Neural progenitor cell (in vitro differentiated cells): ENCODE measurements at places on chromosomes 4 and X.

DNA sequence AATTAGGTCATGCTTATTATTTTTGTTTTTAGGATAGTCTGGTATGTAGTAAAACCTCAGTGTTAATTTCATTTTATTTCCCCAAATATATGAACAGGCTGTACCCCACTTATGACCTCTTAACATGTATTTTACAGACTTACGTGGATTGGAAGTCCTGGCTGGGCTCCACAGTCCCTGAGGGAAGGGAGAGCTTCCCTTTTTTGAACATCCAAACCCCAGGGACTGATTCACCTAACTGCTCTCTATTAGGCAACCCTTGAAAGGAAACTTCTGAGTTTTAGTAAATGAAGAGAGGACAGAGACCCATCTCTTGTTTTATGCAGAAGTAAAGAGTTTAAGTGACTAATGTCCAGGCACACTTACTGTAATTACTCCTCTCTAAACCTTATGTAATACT is 233.1 kb upstream of the SPRY1 start:
- no peak for DNase-seq

- peak; percentile 90 for DNase-seq
Observed at GRCh38 chr4:94457692-94458106, 6.0 kb downstream of the PDLIM5 start.

DNA sequence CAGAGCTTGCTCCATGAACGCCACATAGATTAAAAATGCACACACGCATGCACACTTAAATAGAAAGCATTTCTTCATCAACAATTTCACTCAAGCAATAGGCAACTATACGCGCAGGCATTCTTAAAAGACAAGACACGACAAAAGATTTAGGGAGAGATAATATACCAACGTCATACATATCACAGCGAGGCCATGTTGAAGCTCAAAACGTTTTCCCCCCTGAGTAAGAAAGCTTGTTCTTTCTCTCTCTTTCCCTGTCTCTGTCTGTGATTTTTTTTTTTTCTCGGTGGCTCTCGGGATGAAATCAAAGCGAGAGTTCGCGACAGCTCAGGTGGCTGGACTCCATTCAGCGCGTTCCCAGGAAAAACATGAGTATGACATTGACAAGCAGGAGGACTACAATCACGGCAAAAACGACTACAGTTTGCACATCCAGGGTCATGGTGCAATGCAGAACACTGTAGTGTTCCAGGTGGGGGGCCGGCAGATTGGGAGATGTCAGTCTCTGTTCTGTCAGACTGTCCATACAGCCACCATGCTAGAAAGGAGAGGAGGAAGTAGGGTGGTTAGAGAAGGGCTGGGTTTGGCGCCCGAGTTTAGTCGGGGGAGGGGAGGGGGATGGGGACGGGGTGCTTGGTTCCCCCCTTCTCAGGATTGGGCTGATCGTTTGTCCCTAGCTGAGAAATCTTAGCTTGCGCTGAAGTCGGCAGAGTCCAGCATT is 30.7 kb downstream of the ARHGEF9 start:
- no peak for DNase-seq

GRCh38 chr4:159395693-159396092 is 292.8 kb downstream of the RAPGEF2 start:
- DNase-seq, result no peak

DNA sequence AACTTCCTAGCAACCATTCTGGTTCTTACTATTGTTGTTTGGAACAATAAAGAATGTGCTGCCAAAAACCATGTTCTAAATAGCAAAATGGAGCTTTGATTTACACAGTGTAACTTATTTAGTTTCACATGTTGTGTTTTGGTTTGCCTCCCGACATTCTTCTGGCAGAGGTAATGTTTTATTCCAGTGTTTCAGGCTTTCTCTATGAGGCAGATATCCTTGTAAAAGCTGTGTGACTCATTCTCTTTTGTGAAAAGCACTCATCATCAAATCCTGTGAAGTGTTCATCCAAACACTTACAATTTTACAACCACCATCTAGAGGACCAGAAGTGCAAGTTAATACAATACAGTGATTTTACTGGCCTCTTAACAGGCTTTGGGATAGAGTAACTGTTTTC is 219.0 kb upstream of the GIMD1 start:
- DNase-seq, result no peak

DNA sequence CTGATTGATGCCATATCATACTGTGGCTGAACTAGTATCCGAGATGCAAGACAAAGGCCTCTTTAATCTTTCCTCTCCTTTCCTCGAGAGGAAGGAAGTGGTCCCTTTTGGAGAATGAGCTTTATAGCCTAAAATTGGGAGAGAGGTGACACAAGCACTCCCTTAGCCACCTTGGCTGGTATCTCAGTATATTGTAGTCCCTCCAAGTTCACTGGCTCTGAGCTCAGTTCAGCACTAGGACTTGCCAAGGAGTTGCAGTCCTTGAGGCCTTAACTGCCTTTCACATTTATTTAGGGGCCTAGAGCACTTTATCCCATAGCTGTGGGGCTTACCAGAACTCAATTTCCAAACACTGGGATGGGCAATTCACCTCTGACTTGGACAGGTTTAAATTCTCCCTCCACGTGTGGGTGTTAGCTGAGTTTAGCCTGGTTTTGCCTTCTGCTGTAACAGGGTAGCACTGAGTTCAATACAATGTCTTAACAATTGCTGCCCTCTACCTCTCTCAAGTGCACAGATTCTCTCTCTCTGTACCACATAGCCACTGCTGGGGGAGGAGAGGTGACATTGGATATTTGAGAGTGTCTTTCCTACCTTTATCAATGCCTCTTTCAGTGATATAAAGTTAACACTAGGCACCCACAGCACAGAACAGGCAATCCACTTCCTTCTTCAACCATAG is 216.4 kb downstream of the TECRL start:
- no peak for DNase-seq

- no peak for DNase-seq
Observed at GRCh38 chr4:17077105-17077504, 178.7 kb upstream of the LDB2 start.

DNA sequence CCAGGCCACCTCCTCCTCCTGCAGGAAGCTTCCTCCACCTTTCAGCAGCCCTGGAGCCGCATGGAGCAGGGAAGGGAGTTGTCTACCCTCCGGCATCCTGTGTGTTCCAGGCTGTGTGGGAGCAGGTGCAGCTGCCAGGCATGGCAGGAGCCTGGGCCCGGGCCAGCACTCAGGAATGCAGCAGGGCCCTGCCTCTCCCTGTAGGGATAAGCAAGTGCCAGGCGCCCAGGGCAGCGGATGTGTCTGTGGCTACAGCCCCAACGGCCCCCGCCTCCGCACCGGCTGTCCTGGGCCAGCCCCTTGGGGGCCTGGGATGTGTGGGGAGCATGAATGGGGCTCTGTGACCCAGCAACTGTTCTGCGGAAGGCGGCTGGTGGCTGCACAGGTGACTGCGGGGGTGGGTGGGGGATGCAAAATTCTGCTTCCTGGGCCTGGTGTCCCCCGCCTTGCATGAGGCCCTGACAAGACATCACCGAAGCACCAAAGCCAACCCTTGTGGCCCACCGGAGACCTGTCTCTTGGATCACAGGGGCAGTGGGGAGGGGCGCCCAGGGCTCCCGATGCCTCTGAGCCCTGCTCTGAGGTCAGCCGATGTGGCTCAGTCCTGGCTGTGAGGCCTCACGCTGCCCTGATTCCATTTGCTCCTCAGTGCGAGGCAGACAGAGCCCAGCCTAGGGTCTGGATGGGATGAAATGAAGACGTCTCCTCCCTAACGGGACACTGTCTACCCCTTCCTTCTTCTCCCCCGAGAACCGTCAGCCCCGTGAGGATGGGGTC is 1.4 kb upstream of the DOK7 start:
- DNase-seq, result no peak

DNA sequence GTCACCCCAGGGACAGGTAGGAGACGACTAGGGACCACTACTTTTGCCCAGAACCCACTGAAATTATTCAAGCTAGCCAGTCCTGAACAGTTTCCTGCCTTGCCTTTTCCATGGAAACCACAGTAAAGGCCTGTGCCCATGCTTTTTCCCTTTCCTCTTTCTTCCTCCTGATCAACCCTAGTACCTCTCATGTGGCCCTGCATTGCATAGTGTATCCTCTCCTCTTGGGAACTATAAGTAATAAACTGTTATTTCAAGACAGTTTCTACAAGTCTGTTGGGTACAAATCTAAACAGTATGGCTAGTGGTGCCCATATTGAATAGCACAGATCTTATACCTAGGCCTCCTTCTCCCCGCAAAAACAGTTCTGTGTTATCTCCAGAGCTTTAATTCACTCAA is 14.5 kb downstream of the CISD2 start:
- no peak for DNase-seq

DNA sequence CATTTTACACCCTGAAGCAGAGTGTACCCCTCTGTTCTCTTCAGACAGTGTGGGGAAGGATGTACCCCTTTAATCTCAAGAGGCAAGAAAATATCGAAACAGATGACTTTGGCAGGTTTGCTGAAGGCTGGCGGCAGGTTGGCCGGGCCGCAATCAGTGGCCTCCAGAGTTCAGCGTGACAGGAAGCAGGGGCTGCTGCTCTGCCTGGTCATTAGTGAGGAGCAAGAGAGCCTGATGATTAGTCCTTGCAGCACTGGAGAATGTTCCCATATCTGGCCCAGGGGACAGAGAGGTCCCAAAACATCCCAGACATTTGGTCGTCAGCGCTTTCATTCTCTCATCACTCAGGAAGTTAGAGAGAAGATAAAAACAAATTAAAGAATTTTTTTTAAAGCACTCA is 352.8 kb downstream of the SPRY1 start:
- DNase-seq, result no peak

DNA sequence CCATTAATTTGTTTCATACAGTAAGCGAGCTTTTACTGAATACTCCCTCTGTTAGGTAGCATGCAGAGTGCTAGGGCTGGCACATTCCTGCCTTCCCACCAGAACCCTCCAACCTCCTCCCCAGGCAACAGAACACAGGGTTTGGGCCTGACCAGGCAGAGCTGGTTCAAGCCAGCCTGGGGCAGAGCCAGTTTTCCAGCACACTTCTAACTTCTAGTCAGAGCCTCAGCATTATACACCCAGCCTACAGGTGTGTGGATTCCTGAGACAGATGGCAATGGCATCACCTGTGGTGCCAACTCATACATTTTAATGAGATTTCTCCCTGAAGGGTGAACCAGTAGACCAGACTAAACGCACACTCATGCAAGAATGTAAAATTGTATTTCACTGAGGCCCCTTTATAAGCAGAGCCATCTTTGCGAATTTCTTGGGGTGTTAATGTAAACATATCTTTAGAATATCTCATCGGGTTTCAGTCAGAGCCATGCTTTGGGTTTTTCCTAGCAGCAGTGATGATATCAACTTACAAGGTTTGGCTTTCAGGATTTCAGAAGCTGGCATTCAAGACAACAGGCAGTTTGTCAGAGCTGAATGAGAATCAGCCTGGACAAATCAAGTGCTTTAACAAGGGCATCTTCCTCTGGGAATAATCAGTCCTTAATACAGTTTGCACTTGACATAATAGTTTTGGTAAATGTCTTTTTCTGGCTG is 92.0 kb downstream of the GATB start:
- DNase-seq, result no peak

DNA sequence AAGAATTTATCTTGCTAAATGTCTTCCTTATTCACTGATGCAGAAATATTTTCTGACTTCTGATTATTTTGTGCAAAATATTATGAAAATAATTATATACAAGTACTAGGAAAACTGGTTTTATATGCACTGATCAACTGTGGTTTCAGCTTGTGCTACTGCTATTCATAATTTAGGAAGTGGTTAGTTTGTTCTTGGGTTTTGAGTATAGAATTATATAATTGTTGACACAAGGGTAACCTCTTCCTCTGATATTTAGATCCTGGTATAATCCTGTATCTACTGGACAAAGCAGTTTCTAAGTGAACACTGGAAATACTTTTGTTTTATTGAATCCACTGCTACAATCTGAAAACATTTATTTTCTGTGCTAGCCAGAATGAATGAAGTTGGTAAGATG is 182.8 kb downstream of the PDGFC start:
- no peak for DNase-seq

GRCh38 chr4:47315346-47315745 is 148.2 kb downstream of the COMMD8 start:
- no peak for DNase-seq

DNA sequence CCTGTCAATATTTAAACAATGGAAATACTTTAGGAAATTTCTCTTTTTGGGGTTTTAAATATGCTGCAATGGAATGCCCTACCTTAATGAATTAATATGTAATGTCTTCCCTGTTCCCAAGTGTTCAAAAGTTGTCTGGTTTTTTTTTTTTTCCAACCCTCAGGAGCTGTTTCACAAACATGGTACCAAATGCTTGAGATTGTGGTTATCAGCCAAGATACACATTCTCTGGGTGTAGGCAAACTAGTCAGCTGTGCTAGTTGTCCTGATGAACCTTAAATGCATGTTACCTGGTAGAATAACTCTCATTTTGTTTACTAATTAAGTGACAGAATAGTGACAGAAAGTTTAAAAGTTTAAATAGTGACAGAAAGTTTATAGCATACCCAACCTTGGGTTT is 50.7 kb downstream of the FHL1 start:
- DNase-seq, result no peak

DNA sequence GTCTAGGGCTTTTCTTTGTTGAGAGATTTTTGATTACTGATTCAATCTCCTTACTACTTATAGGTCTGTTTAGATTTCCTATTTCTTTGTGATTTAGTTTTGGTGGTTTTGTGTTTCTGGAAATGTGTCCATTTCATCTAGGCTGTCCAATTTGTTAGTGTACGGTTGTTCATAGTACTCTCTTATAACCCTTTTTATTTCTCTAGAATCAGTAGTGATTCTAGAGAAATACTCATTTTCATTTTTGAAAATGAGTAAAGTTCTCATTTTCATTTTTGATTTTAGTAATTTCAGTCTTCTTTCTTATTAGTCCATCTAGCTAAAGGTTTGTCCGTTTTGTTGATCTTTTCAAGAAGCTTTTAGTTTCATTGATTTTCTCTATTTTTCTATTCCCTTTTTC is 7.5 kb downstream of the IL13RA1 start:
- DNase-seq, result no peak

GRCh38 chr4:85777908-85778631 is 303.1 kb downstream of the ARHGAP24 start:
- DNase-seq, result no peak

GRCh38 chr4:72591547-72592454 is 22.8 kb upstream of the ADAMTS3 start:
- DNase-seq, result no peak
